Skin of body (tissue), 3 donors: ENCODE measurements at places on chromosomes 7 and 10. TPM values are rescaled to one million over a fixed set of nuclear protein-coding genes. Genes with fewer than 3 reads are reported as not detected.

Gene TMEM178B
- 0.49 TPM for total RNA-seq

Gene IFIT2
- total RNA-seq, result 8.6 TPM

Gene GOLGA7B
- total RNA-seq, result 3.5 TPM

Gene C10orf67
- 0.30 TPM for total RNA-seq

Gene MUC3A
- total RNA-seq, result not detected

Gene MRPL32
- total RNA-seq, result 41.7 TPM

Gene PEX1
- 29.0 TPM for total RNA-seq

Gene HYCC1
- 50.2 TPM for total RNA-seq

Gene MBL2
- total RNA-seq, result not detected

Gene HPSE2
- 3.1 TPM for total RNA-seq

Gene PDZD7
- total RNA-seq, result 1.2 TPM

Gene SEMA3A
- 26.9 TPM for total RNA-seq

Gene SVIL
- total RNA-seq, result 121 TPM

Gene C10orf53
- total RNA-seq, result not detected

Gene POR
- 45.6 TPM for total RNA-seq

Gene SUN3
- total RNA-seq, result not detected

Gene OR2A1
- 0.20 TPM for total RNA-seq

Gene TUBAL3
- total RNA-seq, result 0.20 TPM

Gene ATOH7
- not detected for total RNA-seq

Gene PI4K2A
- 7.7 TPM for total RNA-seq

Gene ZNF786
- 6.6 TPM for total RNA-seq

Gene ACTL6B
- not detected for total RNA-seq

Gene UFSP1
- total RNA-seq, result 1.2 TPM

Gene ITGA8
- 17.5 TPM for total RNA-seq

Gene HOXA1
- 0.59 TPM for total RNA-seq

Gene SLC13A1
- total RNA-seq, result not detected

Gene POLR2J2
- total RNA-seq, result 3.6 TPM

Gene TMEM176B
- 24.6 TPM for total RNA-seq

Gene TAX1BP1
- 89.4 TPM for total RNA-seq

Gene HOXA4
- 0.69 TPM for total RNA-seq

Gene TET1
- 23.6 TPM for total RNA-seq

Gene OR6V1
- total RNA-seq, result not detected

Gene NEURL1
- 2.1 TPM for total RNA-seq

Gene PAOX
- 3.6 TPM for total RNA-seq

Gene CLCN1
- total RNA-seq, result 0.20 TPM

Gene AKR1C4
- total RNA-seq, result not detected

Gene C10orf62
- total RNA-seq, result 0.20 TPM

Gene DDIT4
- 124 TPM for total RNA-seq

Gene FAM241B
- total RNA-seq, result 1.7 TPM

Gene SEMA3E
- 7.5 TPM for total RNA-seq

Gene RBP3
- not detected for total RNA-seq

Gene GNAT3
- not detected for total RNA-seq

Gene OR13A1
- total RNA-seq, result 0.10 TPM

Gene SLC26A5
- 0.20 TPM for total RNA-seq

Gene STAM
- 26.6 TPM for total RNA-seq

Gene GFRA1
- total RNA-seq, result 49.8 TPM

Gene CDC14C
- total RNA-seq, result not detected

Gene HECTD2
- total RNA-seq, result 20.4 TPM

Gene GHITM
- 99.2 TPM for total RNA-seq

Gene GIMAP4
- 19.1 TPM for total RNA-seq

Gene HSPB1
- 95.8 TPM for total RNA-seq

Gene TMEM184A
- total RNA-seq, result 7.7 TPM

Gene PKD2L1
- total RNA-seq, result not detected
